GM03348 (cell line): ENCODE measurements at places on chromosomes 7 and 10.
A peak's percentile ranks its signal among the peaks of the same experiment; 100 is the strongest.

- no peak for DNase-seq
These were observed 134.7 kb downstream of the POLR1F start for GRCh38 chr7:19574131-19574530.

DNA sequence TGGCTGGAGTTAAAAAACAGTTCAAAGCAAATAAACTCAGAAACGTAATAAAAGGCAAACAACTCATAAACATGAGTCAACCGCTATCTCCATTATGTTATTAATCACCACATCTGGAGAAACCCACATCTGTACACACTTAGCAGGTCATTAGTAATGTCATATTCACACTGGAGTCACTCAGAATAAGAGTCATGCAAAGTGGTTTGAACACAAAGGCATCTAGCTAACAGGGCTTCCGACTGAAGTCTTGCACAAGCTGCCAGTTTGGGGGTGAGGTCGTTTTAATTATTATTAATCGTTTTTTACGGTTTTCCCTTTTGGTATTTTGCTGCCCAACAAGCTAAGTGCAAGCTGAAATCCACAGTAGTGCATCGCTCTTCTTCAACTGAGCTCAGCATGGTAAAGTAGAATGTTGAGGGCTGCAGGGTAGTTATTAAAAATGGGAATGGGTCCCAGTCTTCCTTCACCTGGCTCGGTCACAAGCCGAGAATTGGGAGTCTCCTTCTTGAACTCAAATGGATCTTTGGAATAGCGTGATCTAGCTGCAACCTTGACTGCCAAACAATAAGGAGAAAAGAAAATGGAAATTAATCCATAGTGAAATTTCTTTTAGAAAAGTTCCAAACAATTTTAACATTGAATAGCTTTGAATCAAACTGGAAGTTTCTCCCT, 663.5 kb downstream of the KCNMA1 start:
- peak; percentile 60 for DNase-seq

DNA sequence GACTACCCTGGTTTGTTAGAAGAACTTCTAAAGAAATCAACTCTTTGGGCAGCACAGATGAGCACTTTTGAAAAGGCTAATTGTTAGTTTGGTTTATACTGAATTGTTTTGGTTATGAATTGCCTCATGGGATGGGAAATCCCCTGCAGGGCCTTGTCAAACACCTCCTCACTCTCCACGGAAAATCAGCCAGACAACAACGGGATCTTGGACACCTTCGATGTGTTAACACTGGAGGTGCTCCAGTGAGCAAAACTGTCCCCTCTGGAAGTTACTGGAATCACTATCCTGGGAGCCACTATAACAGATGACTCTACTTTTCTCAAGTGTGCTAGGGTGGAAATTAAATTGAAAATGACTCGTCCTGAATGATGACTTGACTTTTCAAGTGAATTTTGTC, 38.7 kb downstream of the CDK6 start:
- no peak for DNase-seq

DNA sequence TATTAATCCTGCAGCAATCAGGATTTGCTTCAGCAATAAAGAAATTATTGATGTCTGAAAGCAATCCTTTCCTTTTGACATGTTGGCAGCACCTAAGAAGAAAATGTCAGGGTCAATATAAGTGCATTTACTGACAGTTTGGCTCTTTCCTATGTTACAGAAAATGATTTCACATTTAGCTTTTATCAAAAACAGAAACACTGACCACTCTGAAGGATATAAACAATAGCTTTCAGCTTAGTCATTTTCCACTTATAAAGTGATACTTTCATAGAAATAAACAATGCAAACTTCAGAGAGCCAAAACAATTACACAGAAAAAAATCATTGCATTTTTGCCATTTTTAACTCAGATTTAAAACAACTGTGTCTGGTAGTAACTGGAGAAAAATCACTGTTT, 325.6 kb upstream of the KAT6B start:
- DNase-seq: peak; percentile 21

GRCh38 chr7:95478272-95479037, 7.3 kb upstream of the ASB4 start:
- DNase-seq: peak; percentile 23

- DNase-seq: no peak
These were observed 119.9 kb downstream of the CREB5 start for GRCh38 chr7:28532181-28532580.
